IMR-90 (cell line): ENCODE measurements at places on chromosomes 3 and 15. TPM values are rescaled to one million over a fixed set of nuclear protein-coding genes. Genes with fewer than 3 reads are reported as not detected.

ZBED2 gene
- 0.72 and 1.1 TPM in 2 replicates for total RNA-seq

GRCh38 chr3:194749631-194750490 lies 64.2 kb downstream of the FAM43A start:
- no peak for DNase-seq

- DNase-seq = no peak
These were observed 185.2 kb upstream of the RGMA start for GRCh38 chr15:93274257-93274656.

DNA sequence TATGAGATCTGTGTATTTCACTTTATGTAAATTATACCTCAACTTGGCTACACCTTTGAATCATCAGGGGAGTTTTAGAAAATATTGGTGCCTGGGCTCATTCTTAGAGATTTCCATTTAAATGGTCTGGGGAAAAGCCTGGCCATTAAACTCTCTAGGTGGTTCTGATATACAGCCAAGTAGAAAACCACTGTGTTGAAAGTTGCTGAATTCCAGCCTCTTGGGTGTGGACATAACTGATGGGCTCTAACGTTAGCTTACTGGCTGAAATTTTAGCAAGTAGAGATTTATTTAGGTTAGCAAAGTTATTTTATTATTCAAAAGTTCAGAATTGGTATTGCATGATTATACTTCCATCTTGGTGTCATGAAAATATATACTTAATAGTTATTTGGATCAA lies 84.1 kb downstream of the ATG7 start:
- no peak for DNase-seq

GRCh38 chr3:137121704-137122314 lies 164.0 kb downstream of the IL20RB start:
- DNase-seq = peak; percentile 44

- peak; percentile 7 for DNase-seq
These were observed 134.8 kb upstream of the ANKRD28 start for GRCh38 chr3:15932348-15933300.

GRCh38 chr15:60183366-60183765 lies 179.3 kb downstream of the FOXB1 start:
- no peak for DNase-seq

MAGEL2 gene
- under 0.01 and 0.18 TPM in 2 replicates for total RNA-seq

- DNase-seq = no peak
These were observed 7.1 kb upstream of the LIPC start for GRCh38 chr15:58424722-58425121.

DNA sequence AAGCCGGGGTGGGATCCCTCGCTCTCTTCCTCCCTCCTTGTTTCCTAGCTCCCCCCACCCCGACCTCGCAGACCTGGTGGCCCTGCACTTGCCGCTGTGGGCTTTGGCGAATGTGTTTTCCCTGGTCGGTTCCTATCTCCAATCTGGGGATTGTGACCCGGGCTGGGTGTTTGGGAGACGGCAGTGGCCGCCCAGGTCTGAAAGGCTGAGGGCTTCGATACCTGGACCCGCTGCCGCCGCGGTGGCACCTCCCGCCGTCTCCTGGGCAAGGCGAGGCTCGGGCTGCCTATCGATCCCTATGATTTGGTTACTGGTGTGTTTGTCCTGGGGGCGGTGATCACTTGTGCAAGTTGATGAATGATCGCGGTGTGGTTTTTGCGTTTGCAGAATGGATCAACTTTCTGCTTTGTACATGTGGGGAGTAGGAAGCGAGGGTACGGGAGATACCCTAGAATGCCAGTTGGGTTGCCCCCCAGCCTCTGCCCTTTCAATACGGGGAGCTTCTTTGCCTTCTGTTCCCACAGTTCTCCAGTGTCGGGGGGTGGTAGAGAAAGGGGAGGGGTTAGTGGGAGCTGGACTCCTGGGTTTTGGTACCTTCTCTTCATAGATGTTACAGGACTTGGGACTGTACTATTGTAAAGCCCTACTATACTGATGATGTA lies 3.0 kb downstream of the BBX start:
- DNase-seq = no peak

DNA sequence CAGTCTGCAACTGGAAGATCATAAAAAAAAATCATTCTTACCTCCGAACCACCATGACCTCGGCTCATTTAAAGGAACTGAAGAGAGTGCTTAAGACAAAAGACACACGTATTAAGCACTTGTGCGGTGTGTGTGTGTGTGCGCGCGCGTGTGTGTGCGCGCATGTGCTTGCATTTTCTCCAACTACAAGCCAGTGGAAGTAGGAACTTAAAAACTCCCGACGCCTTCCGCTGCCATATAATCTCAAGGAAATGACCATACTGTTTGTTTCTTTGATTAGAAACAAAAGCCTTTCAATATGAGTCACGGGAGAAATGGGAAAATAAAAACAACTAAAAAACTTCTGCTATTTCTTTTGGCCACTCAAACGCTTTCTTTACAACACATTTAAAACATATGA lies 32.4 kb downstream of the FRMD4B start:
- no peak for DNase-seq
